ENCODE measurements at places on chromosomes 11 and 22.
A peak's percentile ranks its signal among the peaks of the same experiment; 100 is the strongest.

- DNase-seq, result peak; percentile 34
These were observed at the start of gene AP5B1 for GRCh38 chr11:65780770-65781151. TSS of gene AP5B1 (minus strand) at chr11:65780976. CDS start at chr11:65780591, 385 bp downstream.

GRCh38 chr11:116065986-116066385 lies 561.8 kb upstream of the CADM1 start:
- DNase-seq, result no peak

DNA sequence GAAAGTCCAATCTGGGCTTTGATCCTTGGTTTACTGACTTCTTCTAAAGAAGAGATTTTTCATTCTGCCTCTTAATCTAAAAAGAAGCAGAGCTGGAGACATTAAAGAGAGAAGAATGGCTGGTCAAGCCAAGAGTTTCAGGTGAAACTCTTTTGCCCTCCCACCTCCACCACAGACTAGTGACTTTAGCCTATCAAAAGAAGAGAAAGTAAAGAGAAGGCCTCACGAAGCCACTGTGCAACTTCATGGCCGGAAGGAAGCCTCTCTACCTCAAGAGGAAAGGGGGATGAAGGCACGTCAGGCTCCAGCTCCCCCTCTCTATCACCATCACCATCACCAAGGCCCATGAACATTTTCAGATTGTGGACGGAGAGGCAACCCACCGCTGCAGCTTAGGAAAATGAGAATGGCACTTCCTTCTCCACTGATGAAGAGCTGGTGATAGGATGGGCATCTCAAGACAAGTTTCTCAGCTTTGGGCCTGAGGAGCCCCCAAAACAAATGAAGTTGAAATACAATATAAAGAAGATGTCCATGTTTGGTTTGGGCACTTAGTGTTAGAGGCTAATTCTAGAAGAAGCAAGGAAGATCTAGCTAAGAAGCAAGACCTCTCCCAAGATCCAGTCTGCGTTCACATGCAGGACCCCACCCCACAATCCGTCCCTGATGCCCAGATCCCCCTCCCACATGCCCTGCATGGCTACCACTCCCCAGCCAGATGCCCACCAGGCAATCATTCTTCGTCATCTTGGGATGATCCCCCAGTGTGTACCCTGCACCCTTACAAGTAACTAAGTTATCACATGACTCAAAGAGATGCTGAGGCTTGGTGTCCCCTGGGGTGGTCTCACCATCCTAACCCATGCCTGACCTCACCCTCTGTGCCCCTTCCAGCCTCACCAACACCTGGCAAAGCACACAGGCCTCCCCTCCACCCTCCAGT lies 52.6 kb downstream of the IGSF9B start:
- DNase-seq, result no peak

DNA sequence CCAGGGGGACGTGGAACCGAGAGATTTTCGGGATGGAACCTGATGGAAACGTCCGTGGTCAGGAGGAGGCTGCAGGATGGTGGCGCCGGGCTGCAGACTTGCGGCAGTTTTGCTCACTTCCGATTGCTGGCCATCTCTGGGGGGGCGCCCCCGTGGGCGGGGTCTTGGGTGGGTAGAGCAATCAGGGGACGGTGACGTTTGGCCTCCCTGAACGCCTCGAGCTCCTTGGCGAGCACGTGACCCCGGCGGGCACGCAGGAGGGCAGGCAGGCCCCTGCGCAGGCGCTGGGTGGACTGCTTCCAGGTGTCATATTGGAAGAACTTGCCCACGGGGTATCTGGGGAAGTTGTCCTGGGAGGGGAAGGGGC lies 6.3 kb downstream of the IGF2 start:
- no peak for DNase-seq

GRCh38 chr22:29071261-29072045 lies 1.4 kb upstream of the KREMEN1 start:
- peak; percentile 19 for DNase-seq

DNA sequence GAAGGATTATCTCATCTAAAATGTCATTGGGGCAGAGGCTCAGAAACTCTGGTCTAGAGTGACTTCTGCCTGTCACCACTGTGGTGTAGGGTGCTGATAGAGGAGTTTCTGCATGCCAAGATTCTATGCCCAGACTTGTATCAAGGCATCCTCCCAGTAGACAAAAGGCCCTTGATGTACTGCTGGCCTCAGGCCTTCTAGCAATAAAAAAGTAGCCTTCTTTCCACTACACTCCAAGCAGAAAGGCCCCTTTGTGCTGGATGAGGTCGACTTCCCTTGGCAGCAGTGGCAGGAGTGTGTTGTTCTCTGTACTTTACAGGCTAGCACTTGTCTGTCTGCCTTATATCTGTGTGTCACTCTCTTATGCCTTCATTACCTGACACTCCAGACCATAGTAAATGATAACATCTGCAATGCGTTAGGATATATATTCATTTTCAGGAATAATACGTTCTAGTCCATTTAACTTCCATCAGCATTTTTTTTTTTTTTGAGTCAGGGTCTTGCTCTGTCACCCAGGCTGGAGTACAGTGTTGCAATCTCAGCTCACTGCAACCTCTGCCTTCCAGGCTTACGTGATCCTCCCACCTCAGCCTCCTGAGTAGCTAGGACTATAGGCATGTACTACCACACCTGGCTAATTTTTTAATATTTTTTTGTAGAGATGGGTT lies 49.5 kb upstream of the RRM1 start:
- no peak for DNase-seq

DNA sequence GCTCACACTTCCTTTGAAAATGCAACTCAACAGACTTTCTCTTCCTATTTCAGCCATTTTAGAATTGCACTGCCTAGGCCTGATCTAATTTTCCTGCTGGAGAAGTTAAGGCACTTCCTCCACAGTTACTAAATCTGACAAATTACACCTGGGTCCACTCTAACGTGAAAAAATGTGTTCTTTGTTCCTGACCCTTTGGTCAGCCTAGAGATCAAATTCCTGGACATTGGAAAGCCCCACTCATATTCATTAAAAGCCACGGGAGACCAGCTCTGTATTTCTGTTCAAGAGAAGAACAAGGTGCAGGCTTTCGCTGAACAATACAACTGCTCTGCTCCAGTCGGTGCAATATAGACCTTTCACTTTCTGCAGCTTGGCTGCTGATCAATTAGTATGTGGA lies 96.6 kb downstream of the MPPED2 start:
- DNase-seq, result no peak

- no peak for DNase-seq
These were observed 13.1 kb downstream of the POU2AF1 start for GRCh38 chr11:111365722-111366559.

DNA sequence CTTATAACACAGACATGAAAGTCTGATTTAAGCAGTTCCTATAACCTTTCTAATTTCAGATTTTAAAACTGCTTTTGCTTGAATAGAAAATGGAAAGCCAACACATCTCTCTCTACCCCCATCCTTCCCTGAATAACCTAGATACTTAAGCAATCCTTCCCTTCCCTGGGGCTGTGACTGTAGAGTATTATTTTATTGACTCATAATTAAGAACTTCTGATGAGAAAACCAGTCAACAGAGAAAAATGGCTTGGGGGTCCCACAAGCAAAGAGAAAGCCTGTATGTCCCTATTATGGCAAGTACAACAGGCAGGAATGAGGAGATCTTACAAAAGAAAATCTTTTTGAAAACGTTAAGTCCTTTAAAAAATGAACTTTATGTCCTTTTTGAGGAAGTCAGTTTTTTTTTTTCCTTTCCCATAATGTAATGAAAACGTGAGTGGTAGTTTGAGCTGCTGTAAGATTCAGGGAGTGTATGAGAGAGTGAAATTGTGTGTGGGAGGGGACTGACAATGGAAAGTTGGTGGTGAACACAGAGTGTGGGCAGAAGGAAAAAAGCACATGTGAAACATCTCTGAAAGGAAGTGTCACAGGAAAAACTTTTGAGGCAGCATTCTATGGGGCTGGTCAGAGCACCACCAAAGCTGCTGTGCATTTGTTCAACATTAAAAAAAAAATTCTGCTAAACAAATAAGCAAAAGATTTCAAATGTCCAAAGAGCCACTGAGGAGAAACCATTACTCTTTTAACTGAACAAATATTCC lies 154.6 kb downstream of the MAML2 start:
- no peak for DNase-seq

DNA sequence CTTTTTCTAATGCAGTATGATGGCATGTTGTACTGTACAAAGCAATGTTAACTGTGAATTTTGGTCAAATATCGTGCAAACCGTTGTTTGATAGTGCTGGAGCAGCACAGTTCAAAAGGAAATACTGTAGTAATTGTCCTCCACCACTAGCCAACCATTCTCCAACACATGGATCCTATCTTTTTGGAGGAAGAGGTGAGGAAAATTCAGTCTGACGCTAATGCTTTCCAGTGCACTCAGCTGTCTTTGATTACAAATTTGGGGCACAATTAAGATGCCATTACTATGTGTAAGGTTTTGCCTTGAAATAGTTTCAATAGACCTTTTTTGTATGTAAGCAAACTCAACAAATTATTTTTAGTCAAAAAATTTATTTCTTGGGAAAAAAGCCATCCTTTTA lies 240.5 kb upstream of the CCDC179 start:
- no peak for DNase-seq

DNA sequence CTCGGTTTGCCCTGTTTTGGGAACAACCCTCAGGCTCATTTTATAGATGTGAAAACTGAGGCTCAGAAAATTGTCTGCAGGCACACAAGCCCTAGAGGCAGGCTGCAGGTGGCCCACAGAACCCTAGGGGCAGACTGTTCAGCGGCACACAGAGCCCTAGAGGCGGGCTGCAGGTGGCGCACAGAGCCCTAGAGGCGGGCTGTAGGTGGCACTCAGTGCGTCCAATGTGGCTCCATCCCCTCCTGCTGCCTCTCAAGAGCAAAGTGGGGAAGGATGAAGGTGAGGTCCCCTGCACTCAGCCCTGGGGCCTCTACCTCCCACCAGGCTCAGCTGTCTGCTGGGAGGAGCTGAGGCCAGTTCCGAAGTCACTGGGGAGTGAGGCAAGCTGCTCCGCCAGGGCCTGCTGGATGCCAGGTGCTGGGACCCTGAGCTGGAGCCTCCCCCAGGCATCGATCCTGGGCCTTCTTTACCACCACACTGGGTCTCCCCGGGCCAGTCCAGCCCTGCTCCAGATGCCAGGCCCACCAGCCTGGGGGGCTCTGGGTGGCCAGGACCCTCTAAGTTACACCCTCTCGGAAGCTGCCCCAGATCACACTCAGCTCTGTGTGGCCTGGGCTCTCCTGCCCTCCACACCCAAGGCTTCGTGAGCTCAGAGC lies 2.3 kb downstream of the ACY3 start:
- DNase-seq, result no peak

DNA sequence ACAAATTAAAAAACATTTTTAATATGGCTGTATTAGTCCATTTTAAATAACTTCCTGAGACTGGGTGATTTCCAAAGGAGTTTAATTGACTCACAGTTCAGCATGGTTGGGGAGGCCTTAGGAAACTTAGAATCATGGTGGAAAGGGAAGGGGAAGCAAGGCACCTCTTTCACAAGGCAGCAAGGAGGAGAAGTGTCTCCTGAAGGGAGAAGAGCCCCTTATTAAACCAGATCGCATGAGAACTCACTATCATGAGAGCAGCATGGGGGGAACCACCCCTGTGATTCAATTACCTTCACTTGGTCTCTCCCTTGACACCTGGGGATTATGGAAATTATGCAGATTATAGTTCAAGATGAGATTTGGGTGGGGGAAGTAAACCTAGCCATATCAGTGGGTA lies 488.6 kb downstream of the ETS1 start:
- no peak for DNase-seq

DNA sequence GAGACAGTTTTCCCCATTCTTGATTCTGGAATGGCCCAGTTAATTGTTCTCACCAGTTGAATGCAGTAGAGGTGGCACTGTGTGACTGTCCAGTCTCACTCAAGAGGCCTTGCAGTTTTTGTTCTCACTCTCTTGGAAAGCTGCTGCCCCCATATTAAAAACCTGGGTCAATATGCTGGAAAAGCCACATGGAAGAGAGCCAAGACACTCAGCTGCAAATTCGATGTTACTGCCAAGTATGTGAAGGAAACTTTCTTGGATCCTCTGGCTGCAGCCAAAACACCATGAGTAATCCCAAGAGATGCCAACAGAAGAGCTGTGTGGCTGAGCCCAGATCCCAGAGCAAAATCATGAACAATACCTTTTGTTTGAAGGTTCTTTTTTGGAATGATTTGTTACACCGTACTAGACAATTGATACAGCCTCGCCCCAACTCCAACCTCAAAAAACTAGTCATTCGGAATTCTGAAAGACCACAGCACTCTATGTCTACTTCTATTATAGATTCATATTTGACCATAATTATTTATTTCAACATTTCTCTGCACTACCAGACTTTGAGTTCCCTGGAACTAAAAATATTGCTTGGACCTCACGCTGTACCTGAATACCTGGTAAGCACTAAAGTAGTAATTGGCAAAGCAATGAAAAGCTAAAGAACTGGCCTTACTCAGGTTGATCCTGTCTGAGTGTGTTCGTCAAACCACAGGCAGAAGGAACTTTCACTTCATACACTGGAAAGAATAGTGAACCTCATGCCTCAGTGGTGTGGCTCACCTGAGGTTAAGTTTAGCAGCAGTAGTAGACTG lies 378.8 kb downstream of the ETS1 start:
- no peak for DNase-seq

DNA sequence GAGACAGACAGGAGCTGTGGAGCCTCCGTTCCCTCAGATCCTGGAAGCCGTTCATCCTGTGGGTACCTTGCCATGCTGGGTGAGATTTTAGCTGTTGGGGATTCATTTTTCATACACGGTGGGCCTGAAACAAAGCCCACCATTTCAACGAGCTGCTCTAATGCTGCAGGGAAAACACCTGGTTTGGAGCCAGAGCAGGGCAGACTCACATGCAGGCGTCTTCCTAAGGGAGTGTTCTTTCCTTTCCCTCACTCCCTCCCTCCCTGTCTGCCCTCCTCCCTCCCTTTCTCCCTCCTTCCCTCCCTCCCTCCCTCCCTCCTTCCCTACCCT lies 52.5 kb downstream of the CD6 start:
- DNase-seq, result no peak

DNA sequence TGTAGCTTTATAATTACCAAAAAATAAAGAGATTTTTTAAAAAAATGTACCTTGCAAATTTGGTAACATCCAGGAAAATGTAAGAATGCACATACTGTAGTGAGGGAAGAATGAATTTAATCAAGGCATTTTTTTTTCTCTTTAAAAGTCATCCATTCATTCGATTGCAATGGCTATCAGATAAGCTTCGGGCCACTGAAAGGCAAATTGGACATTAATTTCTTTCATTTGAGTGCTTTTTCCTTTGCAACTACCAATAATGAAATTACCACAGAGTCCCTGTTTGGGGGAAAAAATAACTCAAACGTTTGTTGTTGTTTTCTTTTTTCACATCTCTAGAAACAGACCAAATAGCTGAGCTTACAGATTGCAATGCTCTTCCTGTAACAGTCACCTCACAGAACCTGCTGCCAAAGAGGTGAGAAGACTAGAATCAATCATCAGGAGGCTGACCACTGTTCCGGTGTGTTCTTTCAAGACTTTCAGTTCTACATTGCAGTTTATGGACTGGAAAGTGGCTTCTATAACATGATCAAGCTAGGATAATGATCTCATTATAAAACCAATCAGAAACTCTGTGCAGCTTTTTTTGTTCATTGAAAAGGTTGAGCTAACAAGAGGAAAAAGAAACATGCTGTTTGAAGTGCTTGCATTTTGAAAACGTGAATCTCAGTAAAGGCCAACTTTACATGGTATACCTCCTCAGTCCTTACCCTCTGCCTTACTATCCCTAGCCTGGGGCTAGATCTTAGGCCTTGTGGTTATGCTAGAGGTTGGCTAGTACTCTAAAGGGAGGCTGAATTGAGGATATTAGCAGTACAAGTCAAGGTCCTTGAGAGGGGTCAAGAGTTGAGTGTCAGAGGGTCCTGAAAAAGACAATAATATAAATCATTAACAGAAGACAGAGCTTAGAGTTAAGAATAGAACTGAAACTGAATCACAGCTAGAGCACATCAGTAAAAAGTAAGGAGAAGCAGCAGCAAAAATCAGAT lies 1276.1 kb downstream of the LRRC4C start:
- no peak for DNase-seq
